Stimulated activated CD4-positive, alpha-beta T cell treated with anti-CD3 and anti-CD28 coated beads, TNF-alpha, amount 100 ng/mL, for 24 hours (primary cell): ENCODE measurements at places on chromosomes 6 and 20.

GRCh38 chr6:26158076-26158580, 70.9 kb downstream of the HFE start:
- peak; percentile 75 for DNase-seq

DNA sequence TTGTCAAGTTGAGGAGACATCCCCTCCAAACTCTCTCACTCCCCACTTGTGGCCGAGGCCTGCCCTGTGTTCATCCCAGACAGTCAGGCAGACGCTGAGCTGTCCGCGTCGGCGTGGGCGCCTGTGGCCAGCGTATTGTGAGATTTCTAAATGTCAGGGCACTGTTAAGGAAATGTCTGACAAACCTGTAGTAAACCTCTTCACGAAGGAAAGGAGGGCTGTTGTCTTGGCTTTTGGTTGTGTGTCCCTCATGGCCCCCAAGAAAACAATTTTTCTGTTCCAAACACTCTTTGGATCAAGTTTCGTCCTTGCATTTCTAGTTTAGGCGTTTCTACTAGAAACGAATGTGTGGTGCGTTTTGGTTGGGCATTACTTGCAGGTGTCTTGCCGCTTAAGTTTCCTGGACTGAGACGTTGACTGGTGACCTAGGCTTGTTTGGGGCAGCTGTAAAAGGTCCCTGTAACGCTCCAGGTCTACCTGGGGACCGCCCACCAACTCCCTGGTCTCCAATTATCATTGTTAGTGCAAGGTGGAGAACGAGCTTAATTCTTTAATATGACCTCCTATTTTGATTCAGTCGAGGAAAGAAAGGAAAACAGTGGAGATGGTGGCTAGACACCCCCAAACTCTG, 8.7 kb upstream of the POU3F2 start:
- DNase-seq = no peak

DNA sequence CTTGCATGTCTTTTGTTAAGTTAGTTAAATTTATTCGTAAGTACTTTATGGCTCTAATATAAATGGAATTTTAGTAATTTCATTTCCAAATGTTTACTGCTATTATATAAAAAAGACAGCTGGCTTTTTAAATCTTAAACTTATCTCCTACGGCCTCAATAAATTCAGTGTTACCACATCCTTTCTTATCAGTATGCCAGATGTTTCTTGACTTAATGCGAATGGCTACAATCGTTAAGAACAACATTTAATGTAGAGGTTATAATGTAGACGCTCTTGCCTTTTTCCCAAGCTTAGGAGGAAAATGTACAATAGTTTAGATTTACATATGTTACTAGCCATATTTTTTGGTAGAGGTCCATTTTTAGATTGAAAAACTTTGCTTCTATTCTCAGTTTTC, 659.4 kb downstream of the TENT5A start:
- DNase-seq = no peak

- no peak for DNase-seq
Observed at GRCh38 chr6:88143421-88144157, 22.6 kb downstream of the CNR1 start.

GRCh38 chr20:48682529-48683363, 145.1 kb downstream of the PREX1 start:
- no peak for DNase-seq

GRCh38 chr20:55888685-55889084, 116.6 kb downstream of the CBLN4 start:
- no peak for DNase-seq

DNA sequence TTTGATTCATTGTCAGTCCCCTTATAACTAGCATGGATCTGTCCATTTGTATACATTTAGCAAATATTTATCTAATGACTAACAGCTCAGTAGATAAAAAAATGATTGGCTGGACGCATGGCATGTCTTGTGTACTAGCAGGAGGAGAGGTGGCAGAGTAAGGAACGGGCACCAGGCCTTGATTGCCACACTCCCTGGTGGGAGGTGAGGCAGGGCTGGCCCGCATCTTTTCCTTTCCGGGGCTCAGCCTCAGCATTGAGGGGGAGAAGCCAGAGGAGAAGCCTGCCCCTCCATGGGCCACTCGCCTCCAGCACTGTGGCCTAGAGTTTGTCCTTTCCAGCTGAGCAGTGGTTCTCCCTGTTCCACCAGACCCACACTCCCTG, 84.9 kb upstream of the TMEM181 start:
- no peak for DNase-seq

DNA sequence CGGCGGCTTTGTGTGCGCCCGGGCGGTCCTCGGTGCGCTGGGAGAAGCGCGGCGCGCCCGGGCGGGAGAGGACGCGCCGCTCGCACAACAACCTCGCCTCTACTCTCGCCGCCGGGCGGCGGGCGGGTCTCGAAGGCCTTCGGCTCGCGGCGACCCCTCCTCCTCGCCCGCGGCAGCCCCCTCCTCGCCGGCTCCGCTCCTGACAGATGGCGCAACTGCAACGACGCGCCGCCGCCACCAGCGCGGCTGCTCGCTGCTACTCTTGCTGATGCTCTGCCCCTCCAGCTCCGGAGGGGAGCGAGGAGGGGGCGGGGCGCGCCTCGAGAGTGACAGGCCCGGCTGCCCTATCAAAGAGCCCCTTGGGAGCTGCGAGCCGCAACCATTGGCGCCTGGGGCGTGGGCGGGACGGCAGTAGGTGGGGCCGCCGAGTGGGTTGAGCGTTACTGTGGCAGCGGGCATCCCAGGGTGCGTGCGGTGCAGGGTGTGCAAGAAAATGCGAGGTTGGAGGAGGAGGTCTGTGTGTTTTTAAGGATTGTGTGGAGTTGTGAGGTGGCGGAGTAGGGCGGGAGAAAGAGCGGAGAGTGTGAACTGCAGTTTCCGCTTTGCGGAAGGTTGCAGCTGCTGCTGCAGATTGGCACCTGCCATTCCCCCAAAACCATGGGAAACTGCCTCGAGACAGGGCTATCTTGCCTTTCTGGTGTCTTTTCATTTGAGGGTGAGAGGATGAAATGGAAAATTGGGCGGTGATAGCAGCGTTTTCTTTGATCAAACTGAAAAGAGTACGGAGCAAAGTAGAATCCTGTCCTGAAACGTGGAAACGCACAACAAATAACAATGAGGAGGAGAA, at the start of gene FYN:
FYN (minus strand) TSS at position 275 of the 847 bp plus-strand sequence. CDS start 153,401 bp downstream, outside the sequence.
- DNase-seq = peak; percentile 100

GRCh38 chr6:166598441-166599138, 12.1 kb upstream of the RAMACL start:
- no peak for DNase-seq
